A673 (cell line): ENCODE measurements at places on chromosomes 12 and 14.
A peak's percentile ranks its signal among the peaks of the same experiment; 100 is the strongest.

- H3K27ac ChIP-seq, result no peak overlapping the region
- H3K4me3 ChIP-seq, result no peak overlapping the region
- no peaks in the 10 kb centered on the region for H3K36me3 ChIP-seq
- no peak for DNase-seq
- H3K27me3 ChIP-seq, result no peaks in the 10 kb centered on the region
- no peaks in the 10 kb centered on the region for H3K4me1 ChIP-seq
These were observed 497.7 kb upstream of the RPL10L start for GRCh38 chr14:47149326-47149725.

- H3K27me3 ChIP-seq, result no peaks in the 10 kb centered on the region
- peaks cover 23% of the 10 kb centered on the region for H3K4me1 ChIP-seq
- H3K36me3 ChIP-seq, result peaks cover 5% of the 10 kb centered on the region
- peak overlapping the region; percentile 95 for H3K27ac ChIP-seq
- DNase-seq, result no peak
These were observed 2.3 kb downstream of the PYM1 start for GRCh38 chr12:55925371-55925770.

GRCh38 chr12:125538401-125539199 lies 473.4 kb downstream of the AACS start:
- no peak overlapping the region for H3K4me3 ChIP-seq
- DNase-seq, result no peak

GRCh38 chr12:76766161-76766560 lies 2.2 kb downstream of the ZDHHC17 start:
- no peak overlapping the region for H3K27ac ChIP-seq
- DNase-seq, result no peak
- H3K27me3 ChIP-seq, result no peaks in the 10 kb centered on the region
- H3K4me1 ChIP-seq, result peaks cover 8% of the 10 kb centered on the region
